ENCODE measurements at places on chromosomes 2 and 18.

- DNase-seq = no peak
These were observed 559 bp downstream of the MYL12A start for GRCh38 chr18:3248062-3248657.

- DNase-seq = no peak
These were observed 115.4 kb downstream of the PXDN start for GRCh38 chr2:1628893-1629292.

- no peak for DNase-seq
These were observed 8.8 kb downstream of the COPS9 start for GRCh38 chr2:240127191-240127750.

GRCh38 chr18:79912409-79912991 lies 39.0 kb downstream of the SLC66A2 start:
- no peak for DNase-seq

DNA sequence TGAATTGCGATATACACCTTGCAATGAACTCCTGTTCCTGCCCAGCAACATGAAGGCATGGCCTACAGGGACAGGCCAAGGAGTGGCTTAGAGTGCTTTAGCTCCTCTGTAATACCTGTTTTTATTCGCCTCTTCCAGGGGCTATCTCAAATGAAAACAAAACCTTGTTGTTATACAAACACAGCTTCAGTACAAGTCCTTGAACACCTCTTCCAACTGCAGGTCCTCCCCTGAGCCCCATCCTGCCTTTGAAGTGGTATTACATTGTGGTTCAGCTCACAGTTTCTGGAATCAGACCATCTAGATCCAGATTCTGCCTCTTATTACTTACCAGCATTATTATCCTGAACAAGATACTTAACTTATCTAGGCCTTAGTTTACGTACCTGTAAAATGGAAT lies 83.0 kb upstream of the HNRNPA3 start:
- DNase-seq = no peak

DNA sequence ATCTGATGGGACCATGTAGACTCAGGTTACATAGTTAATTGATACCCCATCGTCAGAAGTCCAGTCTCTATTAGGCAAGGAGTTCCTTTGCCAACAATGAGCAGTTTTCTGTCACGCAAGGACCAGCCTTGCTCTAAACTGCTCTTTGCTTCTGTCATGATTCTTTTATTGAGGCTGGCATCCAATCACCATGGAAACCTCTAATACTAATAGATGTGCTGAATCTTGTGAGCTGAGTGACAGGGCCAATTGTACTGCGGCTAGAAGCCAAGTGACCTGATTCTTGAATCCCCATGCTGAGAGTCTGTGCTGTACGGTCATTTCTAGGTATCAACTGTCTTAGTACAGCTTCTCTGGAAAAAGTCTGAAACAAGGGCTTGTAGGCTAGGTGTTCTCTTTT lies 395.6 kb downstream of the RND3 start:
- DNase-seq = no peak

DNA sequence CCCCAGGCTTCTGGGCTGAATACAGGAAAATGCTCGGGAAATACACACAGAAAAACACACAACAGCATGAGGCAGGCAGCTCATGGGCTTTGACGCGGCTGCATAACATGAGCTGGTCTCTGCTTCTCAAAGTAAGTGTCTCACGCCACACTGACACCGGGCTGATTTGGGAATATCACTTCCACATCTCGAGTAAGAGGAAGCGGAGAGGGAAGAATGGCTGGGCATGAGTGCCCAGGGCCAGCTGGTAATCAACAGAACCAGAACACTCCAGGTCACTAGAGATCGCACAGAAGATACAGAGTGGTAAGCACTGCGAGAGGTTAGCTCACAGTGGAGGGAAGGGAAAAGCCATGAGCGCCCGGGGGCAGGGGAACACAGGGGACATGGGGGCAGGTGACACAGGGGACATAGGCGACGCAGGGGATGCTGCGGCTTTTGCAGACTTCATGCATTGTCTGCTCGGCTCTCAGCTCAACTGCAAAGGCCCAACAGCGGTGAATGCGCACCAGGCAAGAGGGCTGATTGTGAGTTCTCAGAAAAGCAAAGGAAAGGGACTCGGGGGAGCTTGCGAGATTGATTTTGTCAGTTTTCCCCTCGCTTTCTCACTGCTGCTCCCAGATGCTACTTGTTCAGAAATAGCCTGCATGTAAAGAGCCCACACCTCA lies 141.4 kb downstream of the MBP start:
- DNase-seq = no peak

DNA sequence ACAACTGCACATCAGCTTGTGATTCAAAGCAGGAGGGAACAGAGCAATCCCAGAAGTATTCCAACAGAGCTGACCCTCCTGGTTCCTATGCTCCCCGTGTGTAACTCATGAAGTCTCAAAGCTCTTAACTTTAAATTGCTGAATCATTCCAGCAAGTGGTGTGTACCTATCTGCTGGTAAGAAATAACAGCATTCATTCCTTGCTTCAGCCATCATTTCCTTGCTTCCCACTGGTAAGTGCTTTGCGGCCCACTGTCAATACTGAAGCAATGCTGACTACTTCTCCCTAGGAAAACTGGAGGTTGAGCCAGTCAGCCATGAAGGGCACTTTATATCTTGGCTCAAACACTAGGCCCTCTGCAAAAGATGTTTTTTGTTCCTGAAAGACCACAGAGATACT lies 222.4 kb downstream of the EXOC6B start:
- DNase-seq = no peak

DNA sequence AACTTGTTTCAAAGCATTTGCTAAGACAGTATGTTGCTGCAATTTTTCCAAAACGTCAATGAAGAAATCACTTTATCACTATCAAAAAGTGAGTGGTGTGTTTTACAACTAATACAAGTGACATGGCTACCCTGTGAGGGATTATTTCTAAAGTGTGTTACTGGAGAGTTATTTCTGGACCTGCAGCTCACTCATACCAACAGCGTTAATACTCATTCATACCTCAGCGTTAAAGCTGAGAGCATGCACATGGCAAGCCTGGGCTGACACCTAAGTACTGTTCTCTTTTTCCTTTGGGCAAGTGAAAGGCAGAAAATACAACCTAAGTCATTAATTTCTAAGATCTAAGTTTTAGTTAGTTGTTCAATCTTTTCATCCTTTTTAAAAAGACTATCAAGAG lies 13.0 kb upstream of the MRPL19 start:
- no peak for DNase-seq

DNA sequence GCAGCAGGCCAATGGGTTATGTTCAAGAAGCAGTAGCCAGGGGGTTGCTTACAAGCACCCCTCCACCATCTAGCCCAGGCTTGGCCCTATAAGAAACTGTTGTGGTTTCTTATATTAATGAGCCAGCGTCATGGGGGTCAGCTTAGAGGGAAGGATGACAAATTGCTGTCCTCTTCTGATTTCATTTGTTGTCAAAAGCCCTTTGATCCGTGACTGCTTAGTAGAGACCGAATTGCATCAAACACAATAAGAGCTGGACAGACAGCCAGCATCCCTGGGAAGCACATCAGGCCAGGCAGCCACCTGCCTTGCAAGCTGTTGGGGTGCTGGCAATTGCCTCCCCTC lies 206.6 kb upstream of the SETBP1 start:
- DNase-seq = no peak

- DNase-seq = no peak
These were observed 19.5 kb upstream of the KCNE4 start for GRCh38 chr2:223032187-223033142.

GRCh38 chr2:167844714-167845530 lies 402.5 kb downstream of the STK39 start:
- DNase-seq = no peak

DNA sequence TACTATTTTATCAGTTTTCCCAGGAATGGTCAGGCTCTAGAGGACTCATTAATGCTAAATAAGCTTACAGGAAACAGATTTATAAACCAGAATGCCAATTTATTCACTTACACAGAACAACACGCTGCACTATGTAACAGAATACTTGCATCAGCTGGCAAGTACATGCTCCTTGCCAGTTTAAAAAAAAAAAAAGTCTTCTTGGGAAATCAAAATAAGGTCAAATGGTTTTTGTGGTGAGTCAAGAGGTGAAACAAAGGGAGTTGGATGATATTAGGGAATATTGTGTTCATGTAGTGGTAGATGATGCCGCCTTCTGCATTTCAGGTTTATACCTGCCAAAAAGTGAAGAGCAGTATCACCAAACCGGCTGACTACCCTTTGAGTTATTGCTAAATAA lies 1322.1 kb upstream of the ZEB2 start:
- no peak for DNase-seq

DNA sequence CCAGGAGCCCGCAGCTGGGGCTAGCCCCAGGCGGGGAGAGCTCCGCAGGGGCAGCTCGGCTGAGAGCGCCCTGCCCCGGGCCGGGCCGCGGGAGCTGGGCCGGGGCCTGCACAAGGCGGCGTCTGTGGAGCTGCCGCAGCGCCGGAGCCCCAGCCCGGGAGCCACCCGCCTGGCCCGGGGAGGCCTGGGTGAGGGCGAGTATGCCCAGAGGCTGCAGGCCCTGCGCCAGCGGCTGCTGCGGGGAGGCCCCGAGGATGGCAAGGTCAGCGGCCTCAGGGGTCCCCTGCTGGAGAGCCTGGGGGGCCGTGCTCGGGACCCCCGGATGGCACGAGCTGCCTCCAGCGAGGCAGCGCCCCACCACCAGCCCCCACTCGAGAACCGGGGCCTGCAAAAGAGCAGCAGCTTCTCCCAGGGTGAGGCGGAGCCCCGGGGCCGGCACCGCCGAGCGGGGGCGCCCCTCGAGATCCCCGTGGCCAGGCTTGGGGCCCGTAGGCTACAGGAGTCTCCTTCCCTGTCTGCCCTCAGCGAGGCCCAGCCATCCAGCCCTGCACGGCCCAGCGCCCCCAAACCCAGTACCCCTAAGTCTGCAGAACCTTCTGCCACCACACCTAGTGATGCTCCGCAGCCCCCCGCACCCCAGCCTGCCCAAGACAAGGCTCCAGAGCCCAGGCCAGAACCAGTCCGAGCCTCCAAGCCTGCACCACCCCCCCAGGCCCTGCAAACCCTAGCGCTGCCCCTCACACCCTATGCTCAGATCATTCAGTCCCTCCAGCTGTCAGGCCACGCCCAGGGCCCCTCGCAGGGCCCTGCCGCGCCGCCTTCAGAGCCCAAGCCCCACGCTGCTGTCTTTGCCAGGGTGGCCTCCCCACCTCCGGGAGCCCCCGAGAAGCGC lies 15.0 kb upstream of the GMPPA start:
- no peak for DNase-seq

DNA sequence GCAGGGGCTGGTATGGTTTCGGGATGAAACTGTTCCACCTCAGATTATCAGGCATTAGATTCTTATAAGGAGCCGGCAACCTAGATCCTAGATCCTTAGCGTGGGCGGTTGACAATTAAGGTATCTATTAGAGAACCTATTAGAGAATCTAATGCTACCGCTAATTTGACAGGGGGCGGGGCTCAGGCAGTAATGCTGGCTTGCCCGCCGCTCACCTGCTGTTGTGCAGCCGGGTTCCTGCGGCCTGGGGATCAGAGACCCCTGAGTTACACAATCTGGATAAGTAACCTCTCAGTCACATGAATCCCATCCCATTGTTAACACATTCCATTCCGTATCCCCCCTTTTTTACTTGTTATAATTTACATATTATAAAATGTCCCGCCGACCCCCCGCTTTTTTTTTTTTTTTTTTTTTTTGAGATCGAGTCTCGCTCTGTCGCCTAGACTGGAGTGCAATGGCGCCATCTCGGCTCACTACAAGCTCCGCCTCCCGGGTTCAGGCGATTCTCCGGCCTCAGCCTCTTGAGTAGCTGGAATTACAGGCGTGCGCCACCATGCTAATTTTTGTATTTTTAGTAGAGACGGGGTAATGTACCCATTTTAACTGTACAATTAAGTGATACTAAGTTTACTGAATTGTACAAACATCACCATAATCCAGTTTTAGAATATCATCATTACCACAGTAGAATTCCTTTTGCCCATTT lies 42.0 kb upstream of the GPD2 start:
- DNase-seq = no peak

All from stimulated activated CD4-positive, alpha-beta T cell treated with anti-CD3 and anti-CD28 coated beads, Interleukin-15, amount 100 ng/mL, for 1 hour (primary cell).